ENCODE measurements at places on chromosomes 6 and 20. TPM values are rescaled to one million over a fixed set of nuclear protein-coding genes. Genes with fewer than 3 reads are reported as not detected.

The SMLR1 gene
- not detected for polyA plus RNA-seq

The DEFB118 gene
- not detected for polyA plus RNA-seq

The RAB23 gene
- 6.5 TPM for polyA plus RNA-seq

The CDH4 gene
- 4.3 TPM for polyA plus RNA-seq

The TMEM200A gene
- polyA plus RNA-seq, result 6.2 TPM

The ATP6V1G2 gene
- polyA plus RNA-seq, result 5.7 TPM

The NMBR gene
- 0.11 TPM for polyA plus RNA-seq

The PBOV1 gene
- polyA plus RNA-seq, result not detected

The L3MBTL1 gene
- polyA plus RNA-seq, result 11.9 TPM

The FAM217A gene
- polyA plus RNA-seq, result not detected

The TINAG gene
- not detected for polyA plus RNA-seq

The PARD6B gene
- 5.2 TPM for polyA plus RNA-seq

The ARHGAP40 gene
- 0.69 TPM for polyA plus RNA-seq

The HRH3 gene
- polyA plus RNA-seq, result 3.1 TPM

The CST4 gene
- polyA plus RNA-seq, result not detected

The STK35 gene
- polyA plus RNA-seq, result 24.9 TPM

The C20orf144 gene
- 0.21 TPM for polyA plus RNA-seq

The EEF1A2 gene
- polyA plus RNA-seq, result 7.4 TPM

The SLX4IP gene
- 2.4 TPM for polyA plus RNA-seq

The NNAT gene
- 175 TPM for polyA plus RNA-seq

The ZCCHC3 gene
- 34.0 TPM for polyA plus RNA-seq

The WFDC5 gene
- polyA plus RNA-seq, result not detected

The NOX3 gene
- polyA plus RNA-seq, result not detected

The DSP gene
- 12.8 TPM for polyA plus RNA-seq

The WFDC10A gene
- not detected for polyA plus RNA-seq

The C20orf202 gene
- 0.11 TPM for polyA plus RNA-seq

The ZNF292 gene
- 5.0 TPM for polyA plus RNA-seq

The SCRT2 gene
- polyA plus RNA-seq, result 0.14 TPM

The RIPPLY2 gene
- polyA plus RNA-seq, result 1.5 TPM

The ADGRF4 gene
- not detected for polyA plus RNA-seq

The ANKRD6 gene
- polyA plus RNA-seq, result 5.9 TPM

The SERAC1 gene
- 7.3 TPM for polyA plus RNA-seq

The VNN1 gene
- polyA plus RNA-seq, result not detected

The SIGLEC1 gene
- polyA plus RNA-seq, result 0.02 TPM

The PLG gene
- not detected for polyA plus RNA-seq
